HCT116 (cell line): ENCODE measurements at places on chromosomes 13 and 19. TPM values are rescaled to one million over a fixed set of nuclear protein-coding genes. Genes with fewer than 3 reads are reported as not detected.

The SYMPK gene
- total RNA-seq, result 117 TPM

The NPAS1 gene
- total RNA-seq, result 4.6 TPM

The RAB20 gene
- total RNA-seq, result 10.6 TPM

The RPS5 gene
- total RNA-seq, result 1,982 TPM

The ZNF230 gene
- 2.8 TPM for total RNA-seq

The KL gene
- not detected for total RNA-seq

The ZNF418 gene
- not detected for total RNA-seq

The LILRA1 gene
- total RNA-seq, result not detected

The KCNRG gene
- 2.5 TPM for total RNA-seq

The KCNN4 gene
- total RNA-seq, result 72.9 TPM

The ACER1 gene
- total RNA-seq, result not detected

The OR10H1 gene
- total RNA-seq, result 0.17 TPM

The ZNF568 gene
- not detected for total RNA-seq

The F2RL3 gene
- total RNA-seq, result 0.10 TPM

The UPF1 gene
- total RNA-seq, result 78.5 TPM

The ZNF382 gene
- total RNA-seq, result not detected

The SH2D3A gene
- total RNA-seq, result 75.7 TPM

The TTC9B gene
- total RNA-seq, result 1.7 TPM

The C13orf42 gene
- not detected for total RNA-seq

The ITPKC gene
- 11.4 TPM for total RNA-seq

The RFPL4A gene
- not detected for total RNA-seq

The PSPN gene
- total RNA-seq, result 3.4 TPM
